ENCODE measurements at places on chromosomes 2 and 18.

- DNase-seq = no peak
These were observed 146.9 kb upstream of the TPO start for GRCh38 chr2:1266351-1266750.

DNA sequence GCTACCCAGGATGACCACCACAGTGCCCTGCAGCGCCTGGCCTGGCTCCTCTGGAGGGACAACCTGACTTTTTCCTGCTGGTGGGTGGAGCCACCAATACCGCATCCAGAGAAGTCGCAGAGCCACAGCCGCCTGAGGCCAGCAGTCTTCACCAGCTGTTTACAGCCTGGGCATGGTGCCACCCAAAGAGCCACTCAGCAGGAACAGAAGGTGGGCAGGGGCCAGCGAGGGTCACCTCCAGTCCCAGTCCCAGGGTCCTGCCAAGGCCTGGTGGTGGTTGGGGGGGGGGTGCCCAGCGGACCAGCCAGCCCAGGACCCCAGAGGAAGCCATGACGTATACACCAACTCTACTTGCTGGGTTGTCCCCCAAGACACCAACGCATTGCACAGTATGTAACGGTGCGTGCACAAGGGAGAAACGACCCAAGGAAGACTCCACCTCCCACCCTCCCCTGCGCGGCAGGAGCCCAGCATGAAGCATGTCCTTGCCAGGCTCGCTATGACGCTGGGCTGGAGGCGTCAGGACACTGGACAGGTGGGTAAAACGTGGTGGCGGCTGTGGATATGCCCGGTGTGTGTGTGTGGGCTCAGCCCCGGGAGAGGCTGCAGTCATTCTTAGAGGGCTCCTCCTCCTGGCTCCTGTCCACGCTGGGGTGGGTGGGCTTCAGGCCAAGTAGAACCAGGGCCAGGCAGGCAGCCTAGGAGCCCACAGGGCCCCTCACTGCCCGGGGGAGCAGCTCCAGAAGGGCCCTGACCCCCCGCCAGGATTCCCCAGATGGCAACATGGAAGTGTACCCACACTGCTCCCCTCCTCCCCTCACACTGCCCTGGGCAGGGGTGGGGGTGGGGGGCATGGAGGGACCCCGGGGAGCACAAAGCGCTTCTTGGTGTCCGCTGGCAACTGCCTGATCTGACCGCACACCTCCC is 49.3 kb downstream of the HS6ST1 start:
- no peak for DNase-seq

DNA sequence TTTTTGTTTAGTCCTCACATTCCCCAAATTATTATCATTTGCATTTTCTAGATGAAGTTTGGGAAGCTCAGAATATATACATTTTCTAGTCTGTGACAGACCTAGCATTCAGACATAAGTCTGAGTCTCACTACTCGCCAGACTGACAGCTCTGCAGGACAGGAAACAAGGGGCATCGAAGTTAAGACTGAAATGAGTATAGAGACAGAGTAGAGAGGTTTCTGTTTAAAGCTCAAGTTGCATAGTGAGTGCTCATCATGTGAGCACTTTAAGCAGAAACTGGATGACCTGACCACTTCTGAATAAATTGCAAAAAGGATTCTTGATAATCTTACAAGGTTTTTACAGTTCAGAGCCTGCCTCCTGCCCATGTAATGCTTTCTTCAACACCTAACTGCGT is 1.1 kb downstream of the HADHB start:
- DNase-seq = no peak

DNA sequence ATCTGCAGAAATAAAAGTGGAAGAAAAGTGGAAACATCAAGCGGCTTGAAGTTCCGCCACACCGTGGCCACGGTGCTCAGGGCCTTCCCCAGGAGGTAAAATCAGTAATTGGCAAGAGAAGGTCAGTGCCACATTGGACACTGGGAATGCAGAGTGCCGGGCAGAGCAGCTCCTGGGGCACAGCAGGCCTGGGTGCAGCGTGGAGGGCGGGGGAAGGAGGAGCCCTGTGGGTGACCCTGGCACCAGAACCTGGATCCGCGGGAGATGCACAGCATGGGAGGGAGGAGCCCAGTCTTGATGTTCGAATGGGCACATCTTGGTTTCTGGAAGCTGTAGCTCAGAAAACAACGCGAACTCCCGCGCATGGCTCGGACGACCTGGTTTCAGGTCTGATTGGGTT is 630.2 kb downstream of the GALR1 start:
- DNase-seq = no peak

GRCh38 chr2:146572598-146572997 is 1272.2 kb upstream of the ACVR2A start:
- peak; percentile 60 for DNase-seq

- peak; percentile 26 for DNase-seq
These were observed 14.1 kb downstream of the SLC9A4 start for GRCh38 chr2:102486941-102487702.

DNA sequence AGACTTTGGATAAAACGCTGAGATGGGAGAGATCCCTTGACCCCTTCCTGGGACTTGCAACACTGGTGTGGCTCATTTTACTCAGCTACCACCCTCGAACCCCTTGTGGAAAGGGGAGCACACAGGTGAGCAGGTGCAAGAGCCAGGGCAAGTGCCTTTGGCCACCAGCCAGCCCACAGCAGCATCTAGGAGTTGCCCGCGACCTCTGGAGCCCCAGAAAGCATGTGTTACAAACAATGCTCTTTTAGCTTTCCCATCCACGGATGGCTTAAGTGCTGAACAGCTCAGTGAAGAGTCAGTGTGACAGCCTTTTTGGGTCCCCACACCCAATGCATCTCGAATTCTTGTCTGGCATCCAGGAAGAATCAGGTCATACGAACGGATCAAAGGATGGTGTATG is 197.8 kb downstream of the MEMO1 start:
- no peak for DNase-seq

DNA sequence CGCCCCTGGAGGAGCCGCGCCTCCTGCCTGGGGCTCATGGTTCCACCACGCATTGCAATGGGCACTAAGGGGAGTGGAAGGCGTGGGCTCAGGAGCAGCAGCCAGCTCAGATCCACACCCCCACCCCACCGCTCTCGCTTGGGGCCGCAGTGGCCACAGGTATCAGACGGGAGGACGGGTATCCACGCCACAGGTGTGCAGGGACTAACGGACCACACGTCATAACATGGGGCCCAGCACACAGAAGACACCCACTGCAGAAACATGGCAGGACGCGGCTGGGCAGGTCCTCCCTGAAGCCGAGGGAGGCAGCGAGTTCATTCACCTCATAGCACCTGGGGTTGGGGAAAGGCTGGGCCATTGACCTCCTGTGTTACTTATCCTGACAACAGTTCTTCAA is 13.0 kb downstream of the HDAC4 start:
- DNase-seq = no peak

GRCh38 chr2:105932582-105932981 is 187.9 kb downstream of the NCK2 start:
- no peak for DNase-seq
